ENCODE measurements at places on chromosomes 2 and 18. TPM values are rescaled to one million over a fixed set of nuclear protein-coding genes. Genes with fewer than 3 reads are reported as not detected.

GRCh38 chr18:60017371-60017770 lies 117.6 kb downstream of the PMAIP1 start:
- no peak for DNase-seq

DNA sequence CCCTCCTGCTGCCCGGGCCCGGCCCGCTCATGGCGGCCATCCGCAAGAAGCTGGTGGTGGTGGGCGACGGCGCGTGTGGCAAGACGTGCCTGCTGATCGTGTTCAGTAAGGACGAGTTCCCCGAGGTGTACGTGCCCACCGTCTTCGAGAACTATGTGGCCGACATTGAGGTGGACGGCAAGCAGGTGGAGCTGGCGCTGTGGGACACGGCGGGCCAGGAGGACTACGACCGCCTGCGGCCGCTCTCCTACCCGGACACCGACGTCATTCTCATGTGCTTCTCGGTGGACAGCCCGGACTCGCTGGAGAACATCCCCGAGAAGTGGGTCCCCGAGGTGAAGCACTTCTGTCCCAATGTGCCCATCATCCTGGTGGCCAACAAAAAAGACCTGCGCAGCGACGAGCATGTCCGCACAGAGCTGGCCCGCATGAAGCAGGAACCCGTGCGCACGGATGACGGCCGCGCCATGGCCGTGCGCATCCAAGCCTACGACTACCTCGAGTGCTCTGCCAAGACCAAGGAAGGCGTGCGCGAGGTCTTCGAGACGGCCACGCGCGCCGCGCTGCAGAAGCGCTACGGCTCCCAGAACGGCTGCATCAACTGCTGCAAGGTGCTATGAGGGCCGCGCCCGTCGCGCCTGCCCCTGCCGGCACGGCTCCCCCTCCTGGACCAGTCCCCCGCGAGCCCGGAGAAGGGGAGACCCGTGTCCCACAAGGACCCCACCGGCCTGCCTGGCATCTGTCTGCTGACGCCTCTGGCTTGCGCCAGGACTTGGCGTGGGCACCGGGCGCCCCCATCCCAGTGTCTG lies 767 bp downstream of the RHOB start:
- no peak for DNase-seq

- no peak for DNase-seq
Measured at GRCh38 chr18:63161032-63161760, 158.4 kb downstream of the BCL2 start.

DNA sequence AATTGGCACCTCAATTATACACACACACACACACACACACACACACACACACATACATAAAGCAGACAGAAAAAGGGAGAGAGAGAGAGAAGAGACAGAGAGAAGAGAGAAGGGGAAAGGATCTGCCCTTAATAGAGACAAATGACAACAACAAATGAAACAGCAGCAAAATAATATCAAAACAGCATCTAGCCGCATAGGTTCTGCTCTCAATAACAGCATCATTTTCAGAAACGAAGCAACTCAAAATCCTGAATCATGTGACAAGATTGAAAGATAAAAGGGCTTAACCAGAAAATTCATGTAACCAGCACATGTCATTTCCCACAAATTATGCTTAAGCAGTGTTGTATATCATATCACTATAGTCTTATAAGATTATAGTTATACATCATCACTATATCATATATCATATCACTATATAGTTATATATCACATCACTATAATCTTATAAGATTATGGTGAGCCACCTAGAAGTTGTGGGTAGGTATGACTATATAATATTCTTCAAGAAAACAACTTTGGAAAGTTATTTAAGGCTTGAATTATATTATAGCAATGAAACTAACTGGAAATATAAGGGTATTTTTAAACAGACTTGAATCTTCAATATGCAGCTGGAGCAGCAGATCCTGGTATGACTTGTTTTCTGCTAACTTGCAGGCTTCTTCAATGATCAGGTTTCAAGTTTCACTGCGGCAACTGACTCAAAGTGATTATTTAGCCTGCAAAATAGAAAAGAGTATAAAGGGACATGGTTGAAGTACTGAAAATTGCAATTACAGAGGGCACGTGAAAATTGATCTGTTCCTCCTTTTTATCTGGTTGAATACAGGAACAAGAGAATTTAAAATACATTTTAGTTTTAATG lies 16.1 kb upstream of the VPS54 start:
- DNase-seq, result no peak

- no peak for DNase-seq
Measured at GRCh38 chr2:210635257-210635656, 78.9 kb downstream of the CPS1 start.

- DNase-seq, result peak; percentile 55
Measured at GRCh38 chr2:71605173-71605641, 151.8 kb downstream of the DYSF start.

GRCh38 chr2:29309090-29310029 lies 194.1 kb downstream of the CLIP4 start:
- peak; percentile 11 for DNase-seq

- DNase-seq, result no peak
Measured at GRCh38 chr2:190794790-190795189, 85.8 kb upstream of the GLS start.

- DNase-seq, result no peak
Measured at GRCh38 chr2:39524061-39524460, 87.0 kb upstream of the MAP4K3 start.

- no peak for DNase-seq
Measured at GRCh38 chr2:198873503-198874471, 584.0 kb downstream of the SATB2 start.

DNA sequence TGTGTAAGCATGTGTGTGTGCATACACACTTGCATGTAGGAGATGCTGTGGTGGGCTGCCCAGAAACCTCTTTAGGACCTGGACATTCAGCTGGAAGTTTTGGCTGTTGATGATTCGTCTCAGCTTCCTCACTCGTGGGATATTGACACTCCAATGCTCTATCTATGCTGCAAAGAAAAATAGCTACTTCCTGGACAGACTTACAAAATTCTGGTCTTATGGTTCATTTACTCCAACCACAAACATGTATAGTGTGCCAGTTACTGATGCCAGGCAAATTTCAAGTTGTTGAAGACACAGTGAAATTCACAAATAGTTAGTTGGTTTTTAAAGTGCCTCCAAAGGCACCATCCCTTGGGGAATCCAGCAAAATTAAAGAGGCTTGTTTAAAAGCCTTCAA lies 882.6 kb downstream of the CPS1 start:
- DNase-seq, result no peak

- no peak for DNase-seq
Measured at GRCh38 chr2:36404318-36404717, 48.7 kb downstream of the CRIM1 start.

Gene SLC19A3
- 0.07 TPM for total RNA-seq

Gene RTTN
- total RNA-seq, result 10.6 TPM

Gene PIEZO2
- total RNA-seq, result 63.7 TPM

Gene GPR39
- not detected for total RNA-seq

Gene C1QL2
- not detected for total RNA-seq

Gene SP140
- not detected for total RNA-seq

Gene UGT1A3
- not detected for total RNA-seq

Gene FAM237A
- total RNA-seq, result not detected

Gene ADRA2B
- not detected for total RNA-seq

Data from pulmonary artery endothelial cell (primary cell).